ENCODE measurements at places on chromosomes 12 and 14.

GRCh38 chr14:87407344-87407743 lies 585.6 kb downstream of the GALC start:
- no peak for DNase-seq

- no peak for DNase-seq
These were observed 35.3 kb downstream of the GAS2L3 start for GRCh38 chr12:100608776-100609175.

DNA sequence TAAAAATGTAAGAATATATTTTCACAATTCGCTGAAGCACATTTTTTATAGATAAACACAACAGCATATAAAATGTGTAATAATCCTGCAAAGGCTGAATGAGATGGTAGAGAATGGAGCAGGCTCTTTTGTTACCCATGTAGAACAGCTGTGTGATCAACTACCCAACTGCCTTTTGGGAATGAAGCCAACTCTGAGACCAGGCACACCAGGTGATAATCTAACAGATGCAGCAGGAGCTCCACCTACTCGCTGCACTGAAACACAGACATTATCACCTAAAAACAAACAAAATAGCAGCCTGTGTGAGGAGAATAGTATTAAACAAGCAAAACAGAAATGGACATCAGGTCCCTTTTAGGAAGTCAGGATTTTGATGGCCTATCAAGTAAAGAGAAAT lies 183.3 kb downstream of the CCDC59 start:
- DNase-seq: no peak

GRCh38 chr14:20409226-20409625 lies 4.1 kb downstream of the TEP1 start:
- DNase-seq: no peak

DNA sequence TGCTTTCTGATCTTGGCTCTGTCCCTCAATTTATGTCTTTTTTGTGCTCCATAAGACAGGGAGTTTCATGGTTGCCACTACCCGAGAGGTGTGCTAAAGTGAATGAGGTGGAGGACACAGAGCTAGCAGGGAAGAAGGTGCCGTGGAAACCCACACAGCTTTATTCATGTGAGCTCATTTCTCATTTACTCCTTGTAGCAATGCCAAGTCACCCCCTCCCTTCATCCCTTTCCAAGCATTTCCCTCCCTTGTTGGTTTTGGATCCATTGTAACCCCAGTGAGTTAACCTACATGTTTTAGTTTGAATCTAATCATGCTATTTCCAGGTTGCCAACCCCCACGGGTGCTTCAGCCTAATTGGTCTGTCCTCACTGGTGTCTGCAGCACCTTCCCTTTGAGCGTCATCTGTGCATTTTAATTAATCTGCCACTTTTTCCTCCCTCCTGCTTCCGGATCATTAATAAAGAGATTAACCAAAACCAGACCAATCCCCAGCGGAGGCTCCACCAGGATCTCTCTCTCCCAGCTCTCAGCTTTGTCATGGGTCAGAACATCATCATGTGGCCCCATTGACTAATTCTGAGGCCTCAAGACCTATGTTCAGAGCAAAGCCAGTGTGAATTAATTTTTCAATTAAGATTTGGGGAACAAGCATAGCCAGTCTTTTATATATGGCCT lies 56.2 kb downstream of the NTF3 start:
- DNase-seq: no peak

GRCh38 chr14:102363182-102363943 lies 622 bp downstream of the TECPR2 start:
- DNase-seq: peak; percentile 33

DNA sequence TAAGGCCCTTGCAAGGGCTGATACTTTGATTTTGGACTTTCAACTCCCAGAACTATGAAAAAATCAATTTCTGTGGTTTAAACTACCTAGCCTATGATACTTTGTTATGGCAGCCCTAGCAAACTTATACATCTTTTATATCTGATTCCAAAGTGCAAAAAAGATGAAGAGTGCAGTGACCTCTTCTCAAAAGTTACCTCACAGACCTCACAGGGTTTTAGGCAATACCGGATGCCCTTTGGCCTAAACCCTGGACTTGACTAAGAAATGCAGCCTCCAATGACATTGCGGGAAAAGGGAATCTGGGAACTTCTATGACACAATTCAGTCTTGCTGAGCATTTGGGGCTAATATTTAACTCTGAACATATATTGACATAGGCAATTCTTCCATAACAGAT lies 63.3 kb downstream of the IGF1 start:
- no peak for DNase-seq

GRCh38 chr14:79665556-79665955 lies 545.7 kb downstream of the DIO2 start:
- DNase-seq: no peak

DNA sequence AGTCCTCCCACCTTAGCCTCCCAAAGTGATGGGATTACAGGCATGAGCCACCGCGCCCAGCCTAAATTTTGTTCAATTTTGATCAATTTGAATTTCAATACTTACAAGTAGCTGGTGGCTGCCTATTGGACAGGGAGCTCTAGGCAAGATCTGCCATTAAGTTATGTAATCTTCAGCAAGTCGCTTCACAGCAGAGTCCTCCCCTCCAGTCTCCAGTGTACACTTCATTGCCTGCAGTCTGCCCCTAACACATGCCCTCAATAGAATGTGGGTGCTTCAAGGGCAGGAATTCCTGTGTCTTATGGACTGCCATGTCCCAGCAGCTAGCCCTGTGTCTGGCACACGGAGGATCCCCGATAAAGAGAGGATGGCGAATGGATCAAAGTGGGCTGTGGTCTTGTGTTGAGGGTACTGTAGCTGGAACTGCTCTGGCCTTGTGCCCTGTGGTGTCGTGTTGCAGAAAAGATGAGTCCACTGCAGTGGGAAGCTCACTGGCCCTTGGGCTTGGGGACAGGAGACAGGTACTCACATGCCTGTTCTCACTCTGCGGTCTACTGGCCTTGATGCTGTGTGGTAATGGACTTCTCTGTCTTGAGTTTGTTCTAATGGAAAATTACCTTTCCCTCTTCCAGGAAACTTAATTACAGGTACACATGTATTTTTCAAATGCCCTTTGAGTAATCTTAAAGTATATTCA lies 67.6 kb downstream of the TECPR2 start:
- no peak for DNase-seq

Measured in CD4-positive, alpha-beta T cell treated with Interleukin-6 for 4 hours (primary cell).